ENCODE measurements at places on chromosomes 3 and 15. TPM values are rescaled to one million over a fixed set of nuclear protein-coding genes. Genes with fewer than 3 reads are reported as not detected.

GCNT3 gene
- total RNA-seq = 5.5 TPM

ITIH4 gene
- total RNA-seq = 0.29 TPM

DNA sequence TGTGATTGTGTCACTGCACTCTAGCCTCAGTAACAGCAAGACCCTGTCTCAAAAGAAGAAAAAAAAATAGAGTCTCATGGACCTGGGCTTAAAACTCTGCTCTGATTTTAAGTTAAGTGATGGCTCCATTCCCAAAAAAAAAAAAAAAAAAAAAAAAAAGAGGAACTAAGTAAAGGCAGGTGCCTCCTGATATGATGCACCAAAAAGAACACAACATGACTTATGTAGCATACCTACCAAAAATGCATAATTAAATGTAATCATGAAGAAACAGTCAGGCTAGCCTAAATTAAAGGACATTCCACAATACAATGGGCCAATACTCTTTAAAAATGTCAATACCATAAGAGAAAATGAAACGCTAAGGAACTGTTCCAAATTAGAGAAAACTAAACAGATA lies 5.4 kb upstream of the IREB2 start:
- DNase-seq = no peak

DNA sequence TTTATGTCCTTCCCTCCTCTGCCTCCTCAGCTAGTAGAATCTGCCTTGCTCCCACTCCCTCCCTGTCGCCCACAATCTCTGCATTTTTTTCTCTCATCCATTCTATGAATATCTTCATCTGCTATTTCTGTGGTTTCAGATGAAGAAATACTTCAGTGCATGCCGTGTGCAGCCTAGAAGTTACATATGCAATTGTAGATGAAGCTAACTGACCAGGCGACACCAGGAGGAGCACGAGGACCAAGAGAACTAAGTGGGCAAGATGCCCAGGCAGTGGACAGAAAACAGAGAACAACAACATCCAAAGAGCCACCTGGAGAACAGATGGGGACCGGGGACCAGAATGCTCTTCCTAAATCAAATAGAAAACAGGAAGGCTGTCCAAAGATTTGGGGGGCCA lies 121.4 kb upstream of the ATP11B start:
- no peak for DNase-seq

- DNase-seq = no peak
Measured at GRCh38 chr3:20406611-20407011, 220.6 kb upstream of the SGO1 start.

GRCh38 chr3:2099028-2099671 lies 484 bp downstream of the CNTN4 start:
- DNase-seq = no peak

DNA sequence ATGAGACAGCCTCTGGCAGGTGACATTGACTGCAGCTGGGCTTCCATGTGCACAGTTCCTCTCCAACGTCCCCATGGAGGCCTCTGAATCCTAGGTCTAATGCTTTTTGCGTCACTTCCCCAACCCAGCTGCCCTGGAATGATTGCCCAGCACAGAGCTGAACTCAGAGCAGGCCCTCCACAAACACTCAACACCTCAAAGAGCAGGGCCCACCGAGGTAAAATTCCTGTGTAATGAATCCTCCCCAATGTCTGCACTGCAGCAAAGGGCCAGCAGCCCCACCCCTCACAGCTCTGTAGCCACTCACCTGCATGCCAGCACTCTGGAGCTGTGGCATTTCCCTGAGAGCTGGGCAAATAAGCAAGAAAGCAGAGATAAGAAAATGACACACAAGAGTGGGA lies 42.6 kb upstream of the DUSP7 start:
- DNase-seq = no peak

DNA sequence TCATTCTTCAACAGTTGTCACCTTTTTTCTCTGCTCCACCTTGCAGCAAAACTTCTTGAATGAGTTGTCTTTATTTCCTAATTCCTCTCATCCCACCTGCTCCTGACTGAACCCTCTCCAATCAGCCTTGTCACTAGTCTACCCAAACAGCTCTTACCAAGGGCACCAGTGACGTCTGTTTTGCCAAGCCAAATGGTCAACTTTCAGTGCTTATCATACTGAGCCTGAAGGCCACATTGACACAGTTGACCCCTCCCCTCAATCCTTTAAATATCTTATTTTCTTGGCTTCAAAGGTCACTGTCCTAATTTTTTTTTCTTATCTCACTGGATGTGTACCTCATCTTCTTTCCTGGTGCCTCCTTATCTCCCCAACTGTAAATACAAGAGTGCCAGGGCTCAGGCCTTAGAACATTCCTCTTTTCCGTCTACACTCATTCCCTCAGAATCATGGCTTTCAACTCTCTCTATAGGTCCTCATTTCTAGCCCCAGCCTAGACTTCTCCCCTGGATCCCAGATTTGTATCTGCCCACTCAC lies 43.2 kb downstream of the CMTM8 start:
- DNase-seq = no peak

Data from glomerular endothelial cell (primary cell).